Panc1 (cell line): ENCODE measurements at places on chromosomes 11 and 22. TPM values are rescaled to one million over a fixed set of nuclear protein-coding genes. Genes with fewer than 3 reads are reported as not detected.

CNTF gene
- total RNA-seq, result 3.0 TPM

KCNQ1 gene
- total RNA-seq, result 1.0 TPM

GAL3ST1 gene
- total RNA-seq, result 1.1 TPM

TCN2 gene
- 2.4 TPM for total RNA-seq

TSPAN32 gene
- total RNA-seq, result not detected

KRTAP5-1 gene
- total RNA-seq, result not detected

POU2F3 gene
- total RNA-seq, result not detected

PDGFD gene
- 1.3 TPM for total RNA-seq

C11orf98 gene
- 96.7 TPM for total RNA-seq

GRIA4 gene
- total RNA-seq, result not detected

SSH3 gene
- 79.8 TPM for total RNA-seq

GGT1 gene
- 2.6 TPM for total RNA-seq
